Posterior vena cava (tissue), 2 donors: ENCODE measurements at places on chromosomes 3 and 15. TPM values are rescaled to one million over a fixed set of nuclear protein-coding genes. Genes with fewer than 3 reads are reported as not detected.

The C3orf20 gene
- total RNA-seq: 0.10 TPM

The SLC30A4 gene
- 11.3 TPM for total RNA-seq

The C2CD4A gene
- total RNA-seq: not detected

The GOLGA8J gene
- not detected for total RNA-seq

The KLHL6 gene
- total RNA-seq: 3.0 TPM

The NSUN3 gene
- 11.8 TPM for total RNA-seq

The CRYGS gene
- 2.8 TPM for total RNA-seq

The POLR2H gene
- 39.1 TPM for total RNA-seq

The AKAP13 gene
- total RNA-seq: 214 TPM

The HDC gene
- total RNA-seq: 5.4 TPM

The TLR9 gene
- total RNA-seq: 0.46 TPM

The RLBP1 gene
- not detected for total RNA-seq
